Stimulated activated CD8-positive, alpha-beta memory T cell treated with anti-CD3 and anti-CD28 coated beads, Interleukin-12 subunit alpha, Interleukin-12 subunit beta, amount 100 ng/mL, for 4 hours (primary cell): ENCODE measurements at places on chromosomes 12 and 14.

DNA sequence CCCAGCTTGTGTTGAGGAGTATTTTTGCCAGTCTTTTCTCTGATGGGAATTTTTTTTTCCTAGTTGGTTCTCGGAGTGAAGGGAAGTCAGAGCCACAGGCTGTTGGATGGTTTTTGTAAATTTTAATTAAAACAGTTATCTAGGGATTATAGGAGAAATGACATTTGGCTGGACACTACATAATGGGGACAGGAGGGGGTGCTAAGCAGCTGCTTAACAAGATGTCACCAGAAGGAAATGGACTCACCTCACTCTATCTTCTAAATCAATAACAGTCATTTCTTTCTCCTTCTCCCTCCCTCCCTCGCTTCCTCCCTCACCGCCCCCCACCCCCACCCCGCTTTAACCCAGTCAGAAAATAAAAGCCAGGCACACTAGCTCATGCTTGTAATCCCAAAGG is 93.4 kb upstream of the TMEM233 start:
- no peak for DNase-seq

DNA sequence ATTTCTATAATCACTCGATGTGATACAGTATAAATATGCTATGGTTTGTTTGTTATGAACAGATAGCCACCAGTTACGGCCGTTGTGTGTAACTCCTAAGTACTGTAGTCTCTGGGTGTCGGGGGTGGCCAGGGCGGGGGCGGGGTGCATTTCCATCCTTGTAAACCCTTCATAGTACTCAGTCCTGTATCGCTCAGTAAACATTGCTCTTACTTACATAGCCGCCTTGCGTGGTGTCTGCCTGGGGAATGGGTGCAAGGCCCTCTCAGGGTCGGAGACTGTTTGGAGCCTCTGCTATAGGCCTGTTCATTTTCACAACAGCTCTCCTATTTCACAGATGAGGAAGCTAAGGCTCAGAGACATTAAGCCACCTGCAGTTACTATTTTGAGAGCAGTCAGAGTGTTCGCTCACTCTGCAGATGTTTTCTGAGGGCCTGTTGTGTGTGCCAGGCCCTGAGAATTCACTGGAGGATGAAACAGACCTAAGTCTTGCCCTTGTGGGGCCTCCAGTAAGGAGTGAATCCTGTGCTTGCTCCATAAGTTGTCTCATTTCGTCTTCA is 42.5 kb downstream of the JDP2 start:
- no peak for DNase-seq

DNA sequence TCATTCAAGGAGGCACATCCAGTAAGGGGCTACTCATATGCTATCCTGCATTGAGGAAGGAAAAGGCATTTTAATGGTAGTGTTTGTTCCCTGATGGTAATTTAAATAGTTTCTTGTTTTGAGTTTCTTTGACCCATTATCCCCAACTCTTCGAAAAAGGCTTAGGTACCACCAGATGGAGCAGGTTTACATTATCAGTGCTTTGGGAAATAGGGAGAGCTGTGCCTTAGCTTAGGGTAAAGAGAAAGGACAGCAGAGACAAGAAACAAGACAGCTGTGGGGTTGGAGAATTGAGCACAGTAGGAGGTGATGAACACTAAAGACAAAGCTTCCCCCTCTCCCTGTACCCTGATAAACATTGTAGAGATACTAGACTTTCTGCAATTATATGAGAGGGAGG is 29.1 kb upstream of the HELB start:
- no peak for DNase-seq

DNA sequence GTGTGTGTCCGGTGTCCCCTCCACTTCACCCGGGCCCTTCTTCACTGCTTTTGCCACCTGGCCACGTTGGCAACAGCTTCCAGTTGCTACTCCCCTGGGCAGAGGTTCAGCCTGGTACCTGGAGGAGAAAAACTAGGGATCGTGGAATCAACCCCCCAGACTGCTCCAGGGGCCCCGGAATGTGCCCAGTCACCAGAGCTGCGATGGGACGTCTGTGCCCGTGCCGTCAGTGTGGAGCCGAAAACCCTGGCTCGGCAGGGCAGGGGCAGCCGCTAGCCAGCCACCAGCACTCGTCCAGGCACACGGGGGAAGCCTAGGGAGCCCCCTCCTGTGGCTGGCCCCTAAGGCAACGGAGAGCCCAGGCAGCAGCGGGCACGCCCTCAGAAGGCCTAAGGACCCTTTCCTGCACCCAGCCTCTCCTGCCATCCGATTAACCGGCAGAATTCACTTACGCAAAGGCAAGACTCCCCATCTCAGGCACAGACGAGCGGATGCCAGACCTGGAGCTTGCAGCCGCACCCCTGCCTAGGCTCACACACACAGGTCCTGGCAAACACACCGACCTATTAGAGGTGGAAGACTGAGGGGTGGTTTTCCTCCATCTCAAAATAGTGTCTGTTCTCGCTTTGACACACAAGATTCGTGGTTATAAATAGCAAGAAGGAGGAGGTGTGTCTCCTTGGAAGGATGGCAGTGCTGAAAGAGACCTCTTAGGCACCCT is 62.6 kb downstream of the FBXL14 start:
- no peak for DNase-seq

DNA sequence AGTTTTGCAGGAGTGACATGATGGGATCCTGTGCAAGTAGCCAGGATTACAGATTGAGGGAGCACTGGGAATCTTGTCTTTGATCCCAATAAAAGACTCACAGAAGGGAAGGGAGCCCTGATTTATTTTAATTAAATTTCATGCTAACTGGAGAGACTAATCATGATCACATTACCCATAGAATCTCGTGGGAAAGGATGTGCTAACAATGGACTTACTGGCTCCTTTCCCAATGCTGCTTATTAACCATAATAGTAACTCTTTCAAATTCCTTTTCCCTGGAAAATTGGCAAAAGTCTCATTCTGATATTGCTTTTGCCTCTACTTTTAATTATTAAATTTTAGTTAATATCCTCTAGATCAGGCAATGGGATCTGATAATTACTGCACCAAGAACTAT is 174.8 kb upstream of the AVPR1A start:
- no peak for DNase-seq
